ENCODE measurements at places on chromosomes 11 and 22.

GRCh38 chr11:9231848-9232177, 33.3 kb downstream of the DENND5A start:
- no peak for DNase-seq

DNA sequence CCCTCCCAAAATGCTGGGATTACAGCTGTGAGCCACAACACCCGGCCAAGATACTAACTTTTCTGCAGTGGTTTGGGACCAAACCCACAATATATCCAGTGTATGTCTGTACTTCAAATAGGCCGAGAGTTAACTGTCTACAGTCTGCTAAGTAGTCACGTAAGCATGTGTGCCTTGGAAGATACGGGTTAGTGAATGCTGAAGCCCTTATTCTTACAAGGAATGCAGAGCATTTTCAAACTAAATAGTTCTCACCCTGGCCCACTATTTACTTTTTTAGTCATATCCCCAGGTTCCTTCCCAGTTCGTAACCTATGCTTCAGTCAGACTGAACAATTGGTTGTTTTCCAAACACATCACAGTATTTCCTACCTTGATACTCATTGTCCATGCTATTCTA, 176.0 kb downstream of the WNT11 start:
- no peak for DNase-seq

- no peak for DNase-seq
Measured at GRCh38 chr22:48795664-48796063, 1032.0 kb downstream of the BRD1 start.

DNA sequence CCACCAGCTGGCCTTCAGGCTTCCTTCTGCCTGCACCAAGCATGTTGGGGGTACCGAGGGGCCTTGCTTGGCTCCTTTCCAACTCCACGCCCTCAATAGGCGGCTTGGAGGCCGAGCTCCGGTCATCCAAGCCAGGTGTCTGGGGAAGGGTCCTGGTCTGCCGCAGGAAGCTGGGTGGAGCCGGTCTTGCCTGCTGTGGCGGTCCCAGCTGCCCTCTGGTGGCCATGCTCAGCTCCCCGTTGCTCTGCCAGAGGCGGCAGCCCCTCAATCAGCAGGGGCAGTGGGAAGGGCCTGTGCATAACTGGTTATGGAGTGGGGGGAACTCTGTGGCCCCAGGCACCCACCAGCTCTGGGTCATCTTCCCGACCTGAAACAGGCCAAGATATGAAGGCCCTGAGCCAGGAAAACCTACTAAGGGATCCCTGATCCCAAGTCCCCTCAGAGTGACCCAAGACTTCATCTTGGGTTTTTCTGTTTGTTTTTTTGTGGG, 3.2 kb downstream of the ARVCF start:
- no peak for DNase-seq

DNA sequence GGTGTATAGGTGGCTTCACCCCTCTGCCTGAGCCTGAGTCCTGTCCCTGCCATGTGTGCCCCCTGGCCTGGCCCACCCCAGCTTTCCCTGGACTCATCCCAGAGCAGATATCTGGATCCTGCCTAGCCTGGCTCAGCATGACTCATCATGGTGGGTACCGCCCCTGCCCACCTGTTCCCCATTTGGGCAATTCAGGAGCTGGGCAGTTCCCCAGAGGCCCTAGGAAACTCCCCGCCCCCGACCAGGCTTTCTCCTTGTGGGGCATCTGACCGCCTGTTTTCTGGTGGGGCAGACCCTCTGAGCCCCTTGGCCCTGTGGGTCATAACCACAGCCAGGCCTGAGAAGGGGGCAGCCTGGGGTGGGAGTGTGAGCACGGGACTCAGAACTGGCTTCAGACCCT, 4.4 kb downstream of the TSPO start:
- no peak for DNase-seq

DNA sequence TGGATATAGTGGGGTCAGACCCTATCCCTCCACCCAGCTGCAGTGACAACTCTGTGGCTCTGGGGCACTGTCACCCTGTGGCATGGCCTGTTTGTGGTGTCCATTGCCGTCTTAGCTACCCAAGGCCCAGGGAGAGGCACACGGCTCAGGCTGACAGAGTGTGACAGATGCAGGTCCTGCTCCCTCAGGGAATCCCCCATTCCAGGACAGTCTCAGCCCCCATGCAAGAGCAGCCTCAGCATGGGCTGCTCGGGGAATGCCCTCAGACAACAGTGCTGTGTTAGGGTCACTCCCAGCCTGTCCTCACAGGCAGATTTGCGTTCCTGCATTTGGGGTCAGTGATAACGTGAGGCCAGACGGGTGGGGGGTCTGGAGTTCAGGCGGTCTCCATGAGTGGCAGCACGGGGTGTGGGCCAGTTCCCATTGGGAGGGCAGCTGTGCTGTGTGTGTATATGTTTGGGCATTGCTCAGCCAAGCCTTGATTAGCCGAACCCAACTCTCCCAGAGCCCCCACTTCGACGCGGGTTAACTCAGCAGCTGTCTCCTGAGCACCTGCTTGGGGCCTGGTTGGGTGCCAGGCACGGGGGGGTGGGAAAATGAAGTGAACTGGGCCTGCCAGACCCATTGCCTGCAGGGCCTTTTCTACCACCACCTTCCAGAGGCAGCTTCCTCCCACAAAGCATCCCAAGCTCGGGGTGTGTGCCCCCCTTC, 5.3 kb upstream of the KCNQ1OT1 start:
- DNase-seq, result no peak

DNA sequence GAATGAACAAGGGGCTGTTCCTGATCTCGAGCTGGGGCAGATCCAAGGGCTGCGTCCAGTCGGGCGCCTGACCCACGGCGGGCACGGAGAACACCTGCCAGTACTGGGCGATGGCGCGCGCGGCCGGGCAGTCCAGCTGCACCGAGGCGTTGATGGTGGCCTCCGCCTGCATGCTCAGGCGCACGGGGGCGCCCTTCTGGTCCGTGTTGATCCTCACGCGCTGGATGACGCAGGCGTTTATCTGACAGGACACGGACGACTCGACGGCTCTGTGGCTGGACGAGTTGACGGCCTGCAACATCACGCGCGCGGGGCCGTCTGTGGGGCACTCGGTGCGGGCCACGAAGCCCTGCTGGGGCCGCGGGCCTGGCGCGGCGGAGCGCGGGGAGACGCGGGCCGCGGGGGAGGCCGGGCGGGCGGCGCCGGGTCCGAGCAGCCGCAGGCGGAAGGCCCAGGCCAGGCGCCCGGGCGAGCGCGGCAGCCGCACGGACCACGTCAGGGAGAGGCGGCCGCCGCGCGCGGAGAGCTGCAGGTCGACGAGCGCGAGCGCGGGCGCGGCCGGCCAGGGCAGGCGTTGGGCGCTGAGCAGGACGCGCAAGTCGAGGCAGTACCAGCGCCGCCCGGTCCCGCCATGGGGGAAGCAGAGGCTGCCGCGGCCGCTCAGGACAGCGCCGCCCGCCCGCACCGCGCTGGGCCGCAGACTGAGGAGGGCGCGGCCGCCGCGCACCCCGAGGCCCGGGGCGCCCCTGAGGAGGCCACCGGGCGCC, 511 bp downstream of the PKDREJ start:
- no peak for DNase-seq

GRCh38 chr11:73157101-73158010, 15.2 kb upstream of the FCHSD2 start:
- no peak for DNase-seq

GRCh38 chr11:67648796-67649613, 1.5 kb downstream of the ACY3 start:
- DNase-seq, result no peak

DNA sequence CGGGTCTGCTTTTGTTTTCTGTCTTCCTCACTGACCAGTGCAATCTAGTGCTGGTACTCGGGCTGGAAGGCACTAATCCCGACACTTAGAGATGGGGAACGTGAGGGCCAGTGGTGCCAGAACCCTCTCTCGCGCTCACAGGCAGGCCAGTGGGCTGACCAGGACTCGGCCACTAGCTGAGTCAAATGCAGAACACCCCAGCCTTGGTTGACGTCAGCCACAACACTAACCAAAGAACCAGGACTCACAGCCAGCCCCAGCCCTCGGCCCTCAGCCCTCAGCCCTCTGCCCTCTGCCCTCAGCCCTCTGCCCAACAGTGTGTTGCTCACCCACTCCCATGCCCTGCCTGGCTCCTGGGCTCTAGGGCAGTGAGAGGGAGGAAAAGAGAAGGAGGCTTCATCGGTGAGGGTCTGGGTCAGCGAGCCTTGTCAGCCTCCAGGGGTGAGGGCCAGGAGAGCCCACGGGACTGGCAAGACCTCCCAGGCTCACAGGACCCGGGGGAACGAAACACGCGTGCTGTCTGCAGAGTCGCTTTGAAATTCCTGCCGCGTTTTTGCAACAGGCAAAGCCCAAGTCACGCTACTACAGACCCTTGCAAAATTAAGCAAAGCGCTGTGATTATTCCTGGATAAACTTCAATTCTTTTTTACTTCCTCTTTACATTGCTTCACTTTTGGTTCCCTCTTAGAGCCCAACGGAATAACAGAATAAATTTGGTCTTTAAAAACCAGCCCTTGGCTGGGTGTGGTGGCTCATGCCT, 27.5 kb downstream of the KIAA0930 start:
- no peak for DNase-seq
